Activated CD8-positive, alpha-beta T cell treated with anti-CD3 and anti-CD28 coated beads, Interleukin-2, amount 10 ng/mL, durations not matched to agents 7 days and 5 days (primary cell): ENCODE measurements at places on chromosomes 11 and 22.

- H3K4me3 ChIP-seq, result peak overlapping the region; percentile 93
- H3K36me3 ChIP-seq, result peaks cover 16% of the 10 kb centered on the region
Measured at GRCh38 chr11:60912851-60913528, 968 bp upstream of the TMEM109 start.

GRCh38 chr11:111457731-111458368 lies 54.3 kb downstream of the BTG4 start:
- H3K4me3 ChIP-seq, result no peak overlapping the region
- H3K27me3 ChIP-seq, result peaks cover 14% of the 10 kb centered on the region
- no peaks in the 10 kb centered on the region for H3K36me3 ChIP-seq
- H3K27ac ChIP-seq, result no peak overlapping the region

GRCh38 chr11:125313271-125314219 lies 149.0 kb downstream of the PKNOX2 start:
- DNase-seq, result no peak
- H3K27ac ChIP-seq, result no peak overlapping the region
- H3K27me3 ChIP-seq, result peaks cover 18% of the 10 kb centered on the region
- no peaks in the 10 kb centered on the region for H3K36me3 ChIP-seq
- no peak overlapping the region for H3K4me3 ChIP-seq

- no peak overlapping the region for H3K27ac ChIP-seq
- DNase-seq, result no peak
- peaks cover 19% of the 10 kb centered on the region for H3K27me3 ChIP-seq
- H3K4me3 ChIP-seq, result no peak overlapping the region
Measured at GRCh38 chr22:39296981-39297489, 22.4 kb downstream of the RPL3 start.

DNA sequence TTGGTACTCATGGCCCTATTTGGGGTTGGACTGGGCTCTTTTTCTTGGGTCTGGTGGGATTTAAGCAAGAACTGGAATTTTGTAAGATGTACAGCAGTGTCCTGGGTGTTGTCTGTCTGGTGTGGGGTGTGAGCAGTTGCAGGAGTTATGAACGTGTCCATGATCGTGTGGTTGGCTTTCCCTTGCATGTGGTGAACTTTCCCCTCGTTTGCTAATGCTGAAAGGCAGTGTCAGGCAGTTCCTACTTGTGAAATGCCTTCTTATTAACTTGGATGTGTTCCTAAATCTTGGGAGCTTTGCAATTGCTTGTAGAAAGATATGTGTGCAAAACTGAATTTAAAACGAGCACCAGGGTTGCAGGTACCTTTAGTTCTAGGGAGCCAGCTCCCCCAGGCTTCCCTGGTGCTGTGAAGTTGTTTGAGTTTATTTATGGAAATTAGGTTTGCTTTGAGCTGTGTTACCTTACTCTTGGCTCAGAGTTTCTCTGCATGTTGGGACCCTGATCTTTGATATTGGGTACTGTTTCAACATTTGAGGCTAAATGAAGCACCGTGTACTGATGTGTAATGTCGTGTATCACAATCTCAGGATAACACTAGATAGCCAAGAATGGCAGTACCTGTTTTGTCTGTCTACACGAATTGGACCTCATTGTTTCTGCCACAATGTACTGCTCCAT lies 35.8 kb upstream of the HSD17B12 start:
- peak overlapping the region; percentile 94 for H3K4me3 ChIP-seq
- peak overlapping the region; percentile 89 for H3K27ac ChIP-seq
- H3K27me3 ChIP-seq, result peaks cover 10% of the 10 kb centered on the region
- DNase-seq, result no peak
- peaks cover 14% of the 10 kb centered on the region for H3K4me1 ChIP-seq
